ENCODE measurements at places on chromosomes 1 and 21.

DNA sequence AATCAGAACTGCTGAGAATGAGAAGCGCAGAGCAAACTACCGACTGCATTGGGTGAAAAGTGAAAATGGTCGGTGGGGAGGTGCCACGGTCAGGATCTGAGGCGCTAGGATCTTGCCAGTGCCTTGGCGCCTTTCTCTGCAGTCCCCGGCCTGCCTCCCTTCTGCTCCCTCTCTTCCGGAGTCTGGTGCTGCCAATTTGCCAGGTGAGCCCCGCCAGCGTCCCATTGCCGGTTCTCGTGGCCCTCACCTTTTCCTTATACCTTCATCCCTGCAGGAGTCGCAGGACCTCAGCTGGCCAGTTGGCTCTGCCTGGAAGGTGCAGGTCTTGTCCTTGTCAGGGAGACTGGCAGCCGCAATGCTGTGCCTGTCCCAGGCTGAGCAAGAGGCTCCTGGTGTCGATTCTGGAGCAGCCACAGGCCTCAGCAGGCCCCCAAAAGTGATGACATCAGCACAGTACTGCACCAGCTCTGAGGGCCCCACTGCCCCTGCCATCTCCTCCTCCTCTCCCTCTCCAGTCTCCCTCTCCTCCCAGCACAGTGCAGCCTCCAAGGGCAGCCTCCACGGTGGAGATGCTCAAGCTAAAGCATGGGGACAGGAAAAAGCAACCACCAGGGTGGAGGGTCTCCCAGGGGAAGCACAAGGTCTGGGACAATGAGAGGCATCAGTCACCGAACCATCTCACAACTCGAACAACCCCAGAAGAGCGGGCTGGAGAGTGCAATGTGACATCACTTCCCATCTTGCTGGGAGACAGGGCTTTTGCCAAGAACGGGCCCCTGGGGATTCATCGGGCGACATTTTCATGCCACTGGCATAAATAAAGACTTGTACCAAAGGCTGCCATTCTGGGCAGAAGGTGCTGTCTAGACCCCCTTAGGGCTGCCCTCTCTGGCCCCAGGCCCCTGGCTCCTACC is 37.1 kb upstream of the H6PD start:
- no peak for DNase-seq

- DNase-seq, result no peak
These were observed 24.0 kb downstream of the PUM1 start for GRCh38 chr1:31041529-31041928.

GRCh38 chr1:205447457-205448341 is 8.1 kb downstream of the BLACAT1 start:
- DNase-seq, result no peak

- no peak for DNase-seq
These were observed 10.8 kb downstream of the UBASH3A start for GRCh38 chr21:42414553-42414927.

DNA sequence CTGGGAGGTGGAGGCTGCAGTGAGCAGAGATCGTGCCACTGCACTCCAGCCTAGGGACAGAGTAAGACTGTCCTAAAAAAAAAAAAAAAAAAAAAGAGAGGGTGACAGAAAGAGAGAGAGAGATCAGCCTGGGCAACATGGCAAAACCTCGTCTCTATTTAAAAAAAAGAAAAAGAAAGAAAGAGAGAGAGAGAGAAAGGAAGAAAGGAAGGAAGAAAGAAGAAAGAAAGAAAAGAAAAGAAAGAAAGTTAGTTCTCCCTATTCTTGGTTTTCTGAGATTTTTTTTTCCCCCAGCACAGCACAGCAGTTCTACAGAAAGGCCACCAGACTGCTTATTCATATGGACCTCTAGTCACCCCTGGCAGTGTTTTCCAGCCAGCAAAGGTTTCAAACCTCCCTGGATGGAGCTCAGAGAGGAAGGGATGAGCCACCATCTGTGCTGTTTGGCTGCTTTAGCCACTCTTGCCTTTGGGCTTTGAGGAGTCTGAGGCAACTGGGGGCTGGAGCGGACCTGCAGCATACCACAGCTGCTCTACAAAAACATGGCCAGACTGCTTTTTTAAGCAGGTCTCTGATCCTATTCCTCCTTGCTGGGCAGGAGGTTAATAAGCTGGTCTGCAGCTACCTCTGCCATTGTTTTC is 10.6 kb downstream of the S100A6 start:
- DNase-seq, result no peak

DNA sequence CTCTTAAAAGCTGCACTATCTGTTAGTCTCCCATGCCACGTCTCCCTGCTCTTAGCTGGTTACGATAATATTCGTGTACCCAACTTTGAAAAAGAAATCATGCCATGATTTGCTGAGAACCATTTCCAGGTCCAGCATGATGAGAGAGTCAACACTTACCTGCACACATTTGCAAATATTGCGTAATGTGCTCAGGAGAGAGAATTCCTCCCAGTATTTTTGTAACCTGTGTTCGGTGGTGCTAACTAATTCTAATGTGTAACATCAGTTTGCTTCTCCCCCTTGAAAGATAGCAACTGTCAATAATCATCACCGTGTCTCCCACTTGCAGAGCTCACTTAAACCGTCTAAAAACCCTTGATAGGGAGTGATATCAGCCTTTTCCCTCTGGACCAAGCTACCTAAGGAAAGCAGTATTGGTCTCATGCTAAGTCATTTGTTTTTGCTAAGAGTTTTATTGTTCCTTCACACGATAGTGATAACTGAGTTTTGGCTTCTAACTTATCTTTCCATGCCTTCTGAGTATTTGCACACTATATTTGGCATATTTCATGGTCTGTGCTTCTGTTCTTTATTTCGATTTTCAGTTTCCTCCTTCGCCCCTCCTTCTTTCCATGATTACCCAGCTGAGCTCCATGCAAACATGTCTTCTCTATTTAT is 61.1 kb upstream of the IRF2BP2 start:
- no peak for DNase-seq

DNA sequence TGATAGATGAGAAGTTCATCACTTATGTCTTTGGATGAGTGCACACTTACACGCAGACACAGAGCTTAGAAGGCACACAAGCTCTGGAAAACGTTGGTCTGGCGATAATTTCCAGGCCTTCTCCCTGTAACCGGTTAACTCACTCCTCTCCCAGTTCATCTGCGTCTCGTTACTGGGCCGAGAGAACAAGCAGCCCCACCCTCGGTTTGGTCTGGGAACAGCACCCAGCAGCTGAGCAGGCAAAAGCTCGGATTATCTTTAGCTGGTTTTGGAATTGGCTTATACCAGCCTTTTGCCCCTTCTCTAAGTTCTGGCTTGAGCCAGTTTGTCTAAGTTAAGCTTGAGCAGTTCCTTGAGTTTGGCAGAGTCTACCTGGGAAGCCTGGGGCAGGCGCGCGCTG is 27.3 kb upstream of the COL6A1 start:
- DNase-seq, result no peak
